ENCODE measurements at places on chromosomes 1 and 21.

- H3K27me3 ChIP-seq: no peaks in the 10 kb centered on the region
- H3K4me3 ChIP-seq: no peak overlapping the region
- H3K4me1 ChIP-seq: peaks cover 27% of the 10 kb centered on the region
- no peak overlapping the region for H3K27ac ChIP-seq
Observed at GRCh38 chr1:27301582-27302199, 20.3 kb upstream of the TMEM222 start.

- no peak for DNase-seq
- no peak overlapping the region for H3K27ac ChIP-seq
- H3K36me3 ChIP-seq: no peaks in the 10 kb centered on the region
- no peaks in the 10 kb centered on the region for H3K4me1 ChIP-seq
- no peaks in the 10 kb centered on the region for H3K27me3 ChIP-seq
- no peak overlapping the region for H3K4me3 ChIP-seq
Observed at GRCh38 chr1:176954242-176954641, 210.3 kb downstream of the ASTN1 start.

GRCh38 chr21:26888931-26889330, 43.7 kb upstream of the ADAMTS1 start:
- H3K27me3 ChIP-seq: no peaks in the 10 kb centered on the region
- no peak for DNase-seq

DNA sequence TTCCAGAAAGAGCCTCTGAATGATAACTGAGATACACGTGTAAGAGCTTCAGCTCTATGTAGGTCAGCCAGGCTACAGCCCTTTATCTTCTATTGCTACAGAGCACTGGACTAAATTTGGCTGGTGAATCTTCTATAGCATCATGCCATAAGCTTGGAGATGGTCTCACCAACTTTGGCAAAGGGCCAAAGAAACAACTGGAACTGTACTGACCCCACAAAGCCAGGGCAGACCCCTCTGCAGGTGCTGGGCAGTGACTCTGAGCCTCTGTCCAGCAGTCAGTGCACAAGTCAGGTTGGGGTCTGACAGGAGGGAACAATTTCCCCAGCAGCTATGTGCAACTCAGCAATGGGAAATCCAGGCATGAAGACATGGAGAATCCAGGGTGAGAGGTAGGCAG, 57.8 kb upstream of the NFASC start:
- DNase-seq: no peak
- no peak overlapping the region for H3K27ac ChIP-seq
- no peaks in the 10 kb centered on the region for H3K36me3 ChIP-seq
- no peak overlapping the region for H3K4me3 ChIP-seq
- no peaks in the 10 kb centered on the region for H3K27me3 ChIP-seq
- no peaks in the 10 kb centered on the region for H3K4me1 ChIP-seq

DNA sequence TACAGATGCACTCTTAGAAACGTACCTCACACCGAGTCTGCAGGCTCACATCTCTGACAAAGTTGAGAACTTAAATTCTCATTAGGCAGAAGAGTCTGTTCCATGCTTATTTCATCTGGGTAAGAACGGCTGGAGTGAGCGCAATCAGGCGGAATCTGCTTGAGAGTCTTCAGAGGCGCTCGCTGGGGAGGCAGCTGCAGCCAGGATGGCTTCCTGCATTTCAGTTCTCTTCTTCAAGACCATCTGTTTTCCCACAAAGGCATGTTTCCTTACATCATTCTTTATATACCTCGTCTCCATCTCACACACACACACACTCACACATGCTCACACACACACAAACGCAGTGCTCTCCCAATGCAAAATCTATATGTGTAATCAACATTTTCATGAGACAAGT, 497.1 kb downstream of the AJAP1 start:
- H3K4me3 ChIP-seq: no peak overlapping the region
- no peak for DNase-seq
- no peaks in the 10 kb centered on the region for H3K4me1 ChIP-seq
- H3K27ac ChIP-seq: no peak overlapping the region
- no peaks in the 10 kb centered on the region for H3K27me3 ChIP-seq

DNA sequence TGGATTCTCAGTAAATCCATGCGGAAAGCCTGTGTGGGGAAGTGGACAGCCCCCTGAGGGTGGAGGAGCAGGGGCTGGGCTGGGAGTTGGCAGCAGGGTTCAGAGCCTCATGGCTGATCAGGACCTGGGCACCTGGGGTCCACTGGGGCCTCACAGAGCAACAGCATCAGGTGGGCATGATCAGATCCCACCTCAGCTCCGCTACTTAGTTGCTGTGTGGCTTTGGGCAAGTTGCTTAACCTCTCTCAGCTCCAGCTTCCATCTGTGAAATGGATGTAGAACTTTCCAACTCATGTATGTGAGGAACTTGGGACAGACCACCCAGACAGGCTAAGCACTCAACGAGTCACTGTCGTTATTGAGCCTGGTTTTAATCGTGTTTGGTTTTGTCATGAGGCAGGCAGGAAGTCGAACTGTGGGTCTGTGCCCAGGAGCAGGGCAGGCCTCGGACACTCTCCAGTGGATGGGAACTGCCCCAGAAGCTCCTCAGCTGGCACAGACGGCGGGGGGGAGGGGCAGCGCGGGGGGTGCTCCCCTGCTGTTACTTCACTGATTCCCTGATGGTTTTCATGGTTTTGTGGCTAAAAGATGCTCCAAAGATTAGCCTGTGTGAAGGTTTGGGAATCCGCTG, 155.8 kb upstream of the TMEM51 start:
- no peak overlapping the region for H3K4me3 ChIP-seq
- no peaks in the 10 kb centered on the region for H3K27me3 ChIP-seq
- no peak for DNase-seq
- no peak overlapping the region for H3K27ac ChIP-seq
- no peaks in the 10 kb centered on the region for H3K36me3 ChIP-seq

- no peak overlapping the region for H3K4me3 ChIP-seq
- DNase-seq: no peak
- H3K27me3 ChIP-seq: no peaks in the 10 kb centered on the region
- H3K4me1 ChIP-seq: no peaks in the 10 kb centered on the region
- no peak overlapping the region for H3K27ac ChIP-seq
- H3K36me3 ChIP-seq: peaks cover 63% of the 10 kb centered on the region
Observed at GRCh38 chr1:28606771-28607170, 14.7 kb downstream of the RAB42 start.

GRCh38 chr1:167344112-167344511, 123.4 kb downstream of the POU2F1 start:
- no peaks in the 10 kb centered on the region for H3K36me3 ChIP-seq
- H3K27ac ChIP-seq: no peak overlapping the region
- H3K27me3 ChIP-seq: no peaks in the 10 kb centered on the region
- no peak overlapping the region for H3K4me3 ChIP-seq
